Brain microvascular endothelial cell (primary cell): ENCODE measurements at places on chromosomes 3 and 15.

DNA sequence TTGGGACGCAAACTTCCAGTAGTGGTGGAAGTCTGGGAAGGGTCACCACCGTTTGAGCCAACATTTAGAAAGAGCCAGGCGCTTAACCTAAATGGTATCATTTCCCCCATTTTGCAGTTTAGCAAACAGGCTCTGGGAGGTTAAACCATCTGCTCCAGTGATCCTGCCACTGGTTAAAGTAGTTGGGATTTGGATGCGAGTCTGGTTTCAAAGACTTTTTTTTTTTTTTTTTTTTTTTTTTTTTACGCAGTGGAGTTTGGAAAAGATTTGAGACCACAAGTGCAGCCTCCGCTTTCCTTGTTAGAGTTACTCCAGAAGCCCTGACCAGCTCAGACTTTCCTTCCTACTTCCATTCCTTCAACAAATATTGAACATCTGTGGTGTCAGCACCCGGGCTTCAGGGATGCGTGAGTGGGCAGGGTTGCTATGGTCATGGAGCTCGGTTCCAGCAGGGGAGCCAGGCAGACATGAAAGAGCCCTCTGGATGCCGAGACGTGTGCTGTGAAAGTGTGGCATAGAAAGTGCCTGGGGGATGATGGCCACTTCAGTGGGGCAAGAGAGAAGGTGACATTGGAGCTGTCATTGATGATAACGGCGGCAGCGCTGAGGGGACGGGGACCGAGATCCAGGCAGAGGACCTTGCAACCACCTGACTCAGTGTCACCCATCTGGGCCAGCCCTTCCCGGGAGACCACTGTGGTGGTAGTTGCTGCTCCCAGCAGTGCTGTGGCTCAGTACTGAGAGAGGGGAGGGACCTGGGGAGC lies 1.1 kb upstream of the RNU6-1 start:
- no peak for DNase-seq

DNA sequence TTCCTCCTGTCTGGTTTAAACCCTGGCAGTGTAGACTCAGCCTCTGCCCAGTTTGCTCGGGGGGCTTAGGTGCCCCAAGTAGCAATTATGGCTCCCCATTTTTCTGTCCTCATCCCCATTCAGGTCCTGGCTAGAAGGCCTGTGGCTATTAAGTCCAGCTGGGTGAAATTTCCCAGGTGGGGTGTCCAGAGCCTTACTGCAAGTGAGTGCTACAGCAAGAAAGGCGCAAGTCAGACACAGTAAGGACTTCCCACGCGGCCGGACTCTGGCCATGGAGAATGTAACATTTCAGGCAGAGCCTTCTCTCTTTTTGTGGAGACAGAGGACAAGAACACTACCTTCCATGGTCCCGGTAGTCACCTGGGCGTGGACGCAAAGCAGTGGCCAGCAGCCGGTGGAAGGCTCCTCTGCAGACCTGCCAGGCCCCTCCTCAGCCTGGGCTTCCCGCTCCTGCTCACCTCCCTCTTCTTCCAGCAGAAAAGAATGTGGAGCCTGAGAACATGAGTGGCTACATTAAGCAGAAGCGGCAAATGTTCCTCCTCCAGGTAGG lies 23.3 kb downstream of the CFAP100 start:
- no peak for DNase-seq

GRCh38 chr3:80232760-80233159 lies 465.0 kb upstream of the ROBO1 start:
- peak; percentile 97 for DNase-seq

DNA sequence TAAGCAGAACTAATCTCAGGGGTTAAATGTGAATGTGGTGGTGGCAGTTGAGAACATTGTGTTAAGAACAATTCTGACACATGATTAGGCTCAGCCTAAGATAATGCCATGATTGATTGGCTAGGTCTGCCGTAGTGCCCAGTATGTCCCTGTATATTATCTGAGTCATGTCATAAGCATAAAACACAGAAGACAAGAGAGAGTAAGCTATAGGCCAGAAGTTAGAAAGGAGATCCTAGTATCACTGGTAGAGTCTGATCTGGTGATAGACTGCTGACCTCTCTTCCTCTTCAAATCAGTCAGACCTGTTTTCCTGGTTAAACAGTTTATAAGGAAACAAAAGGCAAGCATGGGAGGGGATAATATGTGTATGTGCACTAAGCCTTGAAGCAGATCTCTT lies 30.1 kb upstream of the ATP8B4 start:
- no peak for DNase-seq

- DNase-seq = no peak
Measured at GRCh38 chr15:88300089-88300488, 43.5 kb upstream of the NTRK3 start.

DNA sequence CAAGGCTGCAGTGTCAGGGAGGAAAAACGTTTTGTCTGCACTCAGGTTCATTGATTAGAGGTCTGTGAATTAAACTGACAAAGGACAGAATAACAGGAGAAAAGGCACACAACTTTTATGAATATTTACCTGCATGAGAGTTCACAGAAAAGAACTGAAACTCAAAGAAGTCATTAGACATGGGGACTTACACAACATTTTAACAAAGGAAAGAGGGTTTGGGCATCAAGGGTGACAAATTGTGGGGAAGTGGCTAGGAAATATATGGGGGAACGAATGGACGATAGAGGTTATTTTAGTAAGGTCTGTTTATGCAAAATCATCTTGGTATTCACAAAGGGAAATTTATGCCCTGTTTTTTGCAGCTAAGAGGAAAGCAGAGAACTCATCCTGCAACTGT lies 65.6 kb upstream of the C15orf39 start:
- DNase-seq = no peak

DNA sequence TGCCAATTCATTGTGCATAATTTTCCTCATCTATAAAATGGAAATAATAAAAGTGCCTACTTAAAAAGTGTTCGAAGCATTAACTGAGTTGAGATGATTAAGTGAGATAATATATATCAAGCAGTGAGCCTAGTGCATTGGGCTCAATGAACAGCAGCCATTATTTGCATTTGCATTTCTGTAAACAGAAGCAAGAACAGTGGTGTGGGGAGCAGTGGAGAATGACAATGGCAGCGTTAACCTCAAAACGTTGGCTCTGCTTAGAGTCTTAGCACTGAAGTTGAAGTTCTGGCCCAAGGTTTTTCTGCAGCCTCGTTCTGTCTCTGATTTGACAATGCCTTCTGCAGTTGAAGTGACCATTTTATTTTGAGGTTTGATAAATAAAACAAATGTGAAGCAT lies 466.3 kb upstream of the ONECUT1 start:
- DNase-seq = no peak

GRCh38 chr15:46309914-46310313 lies 675.1 kb downstream of the SQOR start:
- no peak for DNase-seq

GRCh38 chr3:152857082-152857481 lies 22.2 kb downstream of the P2RY1 start:
- peak; percentile 2 for DNase-seq

DNA sequence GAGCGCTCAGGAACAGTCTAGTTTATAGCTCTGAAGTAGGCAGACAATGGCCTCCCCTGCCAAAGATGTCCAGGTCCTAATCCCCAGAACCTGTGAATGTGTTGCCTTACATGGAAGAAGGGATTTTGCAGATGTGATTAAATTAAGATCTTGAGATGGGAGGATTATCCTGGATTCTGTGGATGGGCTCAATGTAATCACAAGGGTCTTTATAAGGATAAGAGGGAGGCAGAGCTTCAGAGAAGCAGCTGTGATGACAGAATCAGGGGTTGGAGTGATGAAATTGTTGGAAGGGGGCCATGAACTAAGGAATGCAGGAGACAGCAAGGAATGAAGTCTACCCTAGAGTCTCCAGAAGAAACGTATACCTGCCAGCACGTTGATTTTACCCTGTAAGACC lies 14.0 kb upstream of the GK5 start:
- DNase-seq = no peak

GRCh38 chr15:68986322-68986721 lies 28.2 kb upstream of the NOX5 start:
- DNase-seq = no peak

DNA sequence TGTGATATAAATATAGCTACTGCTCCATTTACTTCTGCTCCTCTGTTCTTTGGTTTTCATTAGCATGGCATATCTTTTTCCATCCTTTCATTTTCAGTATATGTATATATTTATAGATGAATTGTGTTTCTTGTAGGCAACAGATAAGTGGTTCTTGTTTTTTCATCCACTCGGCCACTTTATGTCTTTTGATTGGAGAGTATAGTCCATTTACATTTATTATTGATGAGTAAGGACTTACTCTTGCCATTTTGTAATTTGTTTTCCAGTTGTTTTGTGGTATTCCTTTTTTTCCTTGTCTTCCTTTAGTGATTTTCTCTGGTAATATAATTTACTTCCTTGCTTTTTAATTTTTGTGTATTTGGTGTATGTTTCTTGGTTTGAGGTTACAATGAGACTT lies 26.8 kb upstream of the COPB2 start:
- no peak for DNase-seq

- no peak for DNase-seq
Measured at GRCh38 chr3:113409676-113410075, 31.6 kb downstream of the CFAP44 start.

DNA sequence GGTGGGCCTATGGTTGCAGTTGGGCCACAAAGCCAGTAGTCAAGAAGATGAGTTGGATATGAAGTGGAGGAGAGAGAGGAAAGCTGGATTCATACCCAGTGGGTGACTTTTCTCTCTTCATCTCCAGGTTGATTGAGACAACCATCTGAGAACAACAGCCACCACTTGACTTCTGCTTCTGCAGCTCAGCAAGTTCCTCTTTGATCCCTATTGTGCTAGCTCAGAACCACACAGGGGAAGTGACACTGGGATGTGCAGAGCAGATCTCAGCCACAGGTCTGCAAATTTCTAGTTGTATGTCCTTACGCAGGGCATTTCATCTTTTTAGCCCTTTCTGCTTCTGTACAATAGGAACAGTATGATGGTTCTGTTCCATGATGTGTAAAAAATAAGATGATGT lies 459.2 kb upstream of the ARRDC4 start:
- DNase-seq = no peak

- no peak for DNase-seq
Measured at GRCh38 chr3:55127565-55127964, 199.7 kb upstream of the LRTM1 start.

DNA sequence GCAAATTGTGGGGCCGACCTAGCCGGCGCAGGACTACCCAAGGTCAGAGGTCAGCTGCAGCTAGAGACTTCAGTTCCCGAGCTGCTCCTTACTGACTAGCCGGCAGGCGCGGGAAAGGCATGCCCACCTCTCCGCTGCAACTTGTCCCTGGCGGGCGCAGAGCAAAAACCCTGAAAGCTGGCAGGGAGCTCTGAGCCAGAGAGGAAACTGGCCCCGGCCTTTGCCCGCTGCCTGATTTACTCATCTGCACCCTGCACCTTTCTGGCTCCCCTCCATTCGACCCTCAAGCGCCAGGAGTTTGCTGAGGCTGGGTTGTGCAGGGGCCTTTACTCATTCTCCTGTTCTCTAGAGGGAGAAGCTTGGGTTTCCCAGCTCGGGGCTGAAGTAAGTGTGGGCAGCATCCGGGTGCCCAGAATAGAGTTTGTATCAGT lies 1.5 kb downstream of the ZIC4 start:
- no peak for DNase-seq

DNA sequence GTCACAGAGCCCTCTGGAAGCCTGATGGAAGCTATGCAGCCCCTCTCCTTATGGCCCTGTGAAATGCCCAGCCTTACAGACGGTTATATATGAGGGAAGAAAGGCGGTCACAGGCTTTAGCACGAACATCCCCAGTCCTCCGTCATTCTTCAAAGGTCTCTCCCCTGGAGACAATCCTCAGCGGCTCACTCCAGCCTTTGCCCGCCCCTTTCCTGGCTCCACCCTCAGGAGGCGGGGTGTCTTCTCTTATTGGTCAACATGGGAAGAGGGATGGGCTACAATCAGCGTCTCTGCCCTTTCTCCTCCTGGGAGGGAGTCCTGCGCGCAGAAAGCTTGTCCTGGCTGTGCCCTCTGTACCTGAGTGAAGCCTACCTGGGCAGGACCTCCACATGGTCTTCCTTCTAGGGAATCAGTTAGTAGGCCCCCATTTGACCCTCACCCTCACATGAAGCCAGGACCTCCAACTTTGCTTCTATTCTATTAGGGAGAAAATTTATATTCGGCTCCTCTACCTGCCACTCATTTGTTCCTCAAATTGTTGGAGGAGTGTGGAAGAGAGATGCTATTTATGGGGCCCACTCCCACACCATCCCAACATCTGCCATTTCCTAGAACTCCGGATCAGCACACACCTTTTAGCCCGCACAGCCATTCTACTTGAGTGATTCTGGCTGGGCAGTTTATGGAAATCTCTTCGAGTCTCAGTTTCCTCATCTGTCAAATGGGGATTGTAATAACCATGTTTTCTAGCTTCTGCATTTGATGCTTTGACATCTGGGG lies 112.9 kb upstream of the SLC6A11 start:
- DNase-seq = no peak

GRCh38 chr15:43939070-43939469 lies 112.3 kb downstream of the WDR76 start:
- DNase-seq = peak; percentile 30

DNA sequence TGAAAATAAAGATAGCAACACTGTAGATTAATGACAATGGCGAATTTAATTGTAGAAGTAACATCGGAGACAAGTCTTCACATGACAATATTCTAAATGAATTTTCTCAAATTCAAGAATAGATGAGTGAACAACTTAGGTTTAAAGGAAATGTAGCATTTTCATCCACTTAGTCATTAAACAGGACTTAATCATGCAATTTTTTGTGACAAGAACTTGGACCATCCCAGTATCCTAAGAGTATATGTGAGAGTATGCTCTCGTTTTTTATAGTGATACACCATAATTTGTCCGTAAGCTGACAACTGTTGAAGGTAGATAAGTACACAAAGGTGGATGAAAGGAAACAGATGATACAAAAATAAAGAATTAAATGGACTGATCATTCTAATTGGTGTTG lies 81.5 kb downstream of the DLG1 start:
- no peak for DNase-seq

GRCh38 chr3:156206157-156206556 lies 85.8 kb downstream of the KCNAB1 start:
- DNase-seq = no peak

DNA sequence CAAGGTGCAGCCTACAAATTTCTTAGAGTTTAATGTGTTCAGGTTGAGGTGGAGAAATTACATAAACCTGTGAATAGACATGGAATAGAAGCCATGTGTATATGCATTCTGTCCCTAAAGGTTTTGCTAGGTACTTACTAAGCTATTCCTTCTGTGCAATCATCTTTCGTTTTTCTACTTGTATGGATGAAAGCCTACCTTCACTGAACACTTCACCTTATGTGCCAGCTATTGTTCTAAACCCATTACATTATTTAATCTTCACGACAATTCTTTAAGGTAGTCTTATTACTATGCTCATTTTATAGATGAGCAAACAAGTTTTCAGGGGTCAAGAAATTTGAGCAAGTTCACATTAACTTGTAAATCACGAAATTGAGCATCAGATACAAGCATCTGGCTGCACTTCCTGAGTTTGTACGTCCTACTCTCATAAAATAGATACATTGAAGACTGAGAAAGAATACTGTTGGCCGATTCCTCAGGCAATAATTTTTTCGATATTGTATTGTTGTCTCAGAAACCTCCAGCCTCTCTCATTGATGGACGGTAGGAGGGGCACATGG lies 635 bp upstream of the RCN2 start:
- no peak for DNase-seq
